Stimulated activated CD8-positive, alpha-beta memory T cell treated with anti-CD3 and anti-CD28 coated beads, Interleukin-4, amount 100 ng/mL, for 4 hours (primary cell): ENCODE measurements at places on chromosomes 16 and 17.

DNA sequence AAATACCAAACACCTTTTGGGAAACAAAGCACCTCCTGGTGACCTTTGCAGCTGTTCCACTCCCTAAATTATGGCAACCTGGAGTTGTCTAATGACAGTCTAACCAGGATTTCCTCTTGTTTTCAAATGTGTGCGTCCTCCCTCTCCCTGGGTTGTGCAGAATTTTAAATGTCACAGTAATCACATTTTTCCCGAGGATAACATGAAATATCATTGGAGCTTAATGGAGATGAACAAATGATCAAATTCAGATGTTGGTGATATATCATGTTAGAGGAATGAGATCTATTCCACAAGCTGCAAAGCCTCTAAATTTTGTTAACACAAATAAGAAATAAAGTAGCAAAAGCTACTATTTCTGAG, 86.9 kb upstream of the HLF start:
- no peak for DNase-seq

DNA sequence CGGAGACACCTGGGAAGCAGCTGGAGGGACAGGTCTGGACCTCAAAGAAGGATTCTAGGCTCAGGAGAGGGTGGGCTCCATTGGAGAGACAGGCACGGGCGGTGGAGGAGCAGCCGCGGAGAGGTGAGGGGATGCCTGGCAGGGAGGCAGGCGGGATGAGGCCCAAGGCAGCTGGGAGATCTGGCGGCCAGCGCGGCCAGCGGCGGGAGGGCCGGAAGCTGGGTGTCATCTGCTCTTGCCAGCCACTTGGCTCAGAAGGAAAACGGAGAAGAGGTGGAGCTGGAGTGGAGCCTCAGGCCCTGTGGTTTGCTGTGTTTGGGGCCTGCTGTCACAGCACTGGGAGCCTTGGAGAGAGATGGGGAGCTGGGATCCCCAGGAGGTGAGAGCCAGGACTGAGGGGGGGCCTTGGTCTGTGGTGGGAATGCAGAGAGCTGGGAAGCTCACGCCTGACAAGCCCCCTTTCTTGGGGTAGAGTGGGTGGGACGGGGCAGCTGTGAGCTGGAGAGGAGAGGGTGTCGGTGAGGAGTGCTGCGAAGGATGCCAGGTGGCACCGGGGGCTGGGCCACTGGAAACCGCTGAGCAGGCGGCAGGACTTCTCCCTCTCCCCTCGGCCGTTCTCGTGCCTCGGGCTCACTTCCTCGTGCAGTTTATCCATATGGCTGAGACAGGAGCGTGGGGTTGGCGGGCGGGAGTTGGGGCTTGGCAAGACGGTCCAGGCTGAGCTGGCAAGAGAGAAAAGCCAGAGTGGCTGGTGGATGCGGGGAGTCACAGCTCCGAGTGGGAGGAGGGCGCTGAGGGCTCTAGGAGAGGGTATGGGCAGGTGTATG, 8.0 kb downstream of the TBC1D24 start:
- DNase-seq = no peak

GRCh38 chr17:41678907-41679739, 9.6 kb upstream of the EIF1 start:
- DNase-seq = no peak

DNA sequence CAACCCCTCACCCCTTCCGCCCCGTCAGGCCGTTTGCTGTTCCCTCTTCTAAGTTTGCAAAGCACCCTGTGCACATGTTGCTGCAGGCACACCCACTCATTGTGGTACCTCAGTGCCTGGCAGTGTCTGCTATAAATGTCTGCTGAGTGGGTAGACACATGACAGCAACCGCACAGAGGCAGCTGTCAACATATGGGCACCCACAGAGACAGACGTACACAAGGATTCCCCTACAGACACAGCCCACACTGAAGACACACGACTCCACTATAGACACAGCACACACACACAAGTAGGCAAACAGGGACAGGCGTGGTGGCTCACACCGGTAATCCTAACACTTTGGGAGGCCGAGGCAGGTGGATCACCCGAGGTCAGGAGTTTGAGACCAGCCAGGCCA, 17.8 kb upstream of the CRK start:
- no peak for DNase-seq

DNA sequence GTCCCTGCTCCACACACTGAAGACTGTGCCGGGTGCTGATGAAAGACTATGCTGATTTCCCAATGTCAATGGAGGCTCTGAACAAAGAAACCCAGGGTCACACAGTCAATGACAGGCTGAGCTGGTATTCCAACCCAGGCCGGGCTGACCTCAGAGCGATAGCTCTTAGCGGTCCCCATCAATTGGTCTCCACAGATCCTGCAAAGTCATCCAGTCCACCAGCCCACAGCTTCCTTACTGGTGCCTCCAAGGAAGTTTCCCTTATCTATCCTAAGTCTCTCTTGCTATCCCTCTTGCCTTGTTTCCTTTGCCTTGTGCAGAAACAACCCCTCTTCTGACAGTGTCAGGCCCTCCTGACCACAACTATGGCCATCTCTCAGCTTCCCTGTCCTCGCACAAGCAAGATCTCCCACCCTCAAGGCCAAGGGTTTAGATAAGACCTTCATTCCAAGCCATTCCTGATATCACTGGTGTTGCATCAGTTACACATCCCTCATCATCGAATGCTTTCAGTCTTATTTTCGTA, 52.7 kb upstream of the KSR1 start:
- DNase-seq = no peak

- DNase-seq = no peak
These were observed 441.6 kb upstream of the SALL1 start for GRCh38 chr16:51592535-51593300.

DNA sequence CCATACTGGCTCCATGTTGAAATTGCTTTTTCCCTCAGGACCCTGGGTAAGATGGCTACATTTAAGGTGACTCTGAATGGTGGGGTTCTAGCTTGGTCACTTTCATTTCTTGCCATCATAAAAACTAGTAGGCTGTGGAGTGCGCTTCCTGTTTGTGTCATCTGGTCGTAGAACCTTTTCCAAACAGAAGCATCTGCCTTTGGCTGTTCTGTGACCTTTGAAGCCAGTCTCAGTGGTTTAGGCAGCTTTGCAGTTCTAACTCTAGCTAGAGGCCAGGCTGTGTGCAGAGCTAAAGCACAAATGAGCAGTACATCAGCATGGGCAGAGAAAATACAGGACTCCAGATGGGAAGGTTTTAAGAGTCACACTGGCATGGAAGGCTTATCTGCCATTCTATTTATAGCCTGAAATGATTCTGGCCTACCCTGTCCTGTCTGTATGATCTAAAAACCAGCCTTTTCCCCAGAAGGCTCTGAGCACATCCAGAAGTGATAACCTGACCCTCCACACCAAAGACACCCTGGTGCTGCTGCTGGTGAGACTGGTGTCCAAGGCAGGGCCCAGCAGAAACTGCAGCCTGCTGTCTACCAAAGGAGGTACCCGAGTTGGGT, 8.6 kb downstream of the ESRP2 start:
- DNase-seq = no peak

DNA sequence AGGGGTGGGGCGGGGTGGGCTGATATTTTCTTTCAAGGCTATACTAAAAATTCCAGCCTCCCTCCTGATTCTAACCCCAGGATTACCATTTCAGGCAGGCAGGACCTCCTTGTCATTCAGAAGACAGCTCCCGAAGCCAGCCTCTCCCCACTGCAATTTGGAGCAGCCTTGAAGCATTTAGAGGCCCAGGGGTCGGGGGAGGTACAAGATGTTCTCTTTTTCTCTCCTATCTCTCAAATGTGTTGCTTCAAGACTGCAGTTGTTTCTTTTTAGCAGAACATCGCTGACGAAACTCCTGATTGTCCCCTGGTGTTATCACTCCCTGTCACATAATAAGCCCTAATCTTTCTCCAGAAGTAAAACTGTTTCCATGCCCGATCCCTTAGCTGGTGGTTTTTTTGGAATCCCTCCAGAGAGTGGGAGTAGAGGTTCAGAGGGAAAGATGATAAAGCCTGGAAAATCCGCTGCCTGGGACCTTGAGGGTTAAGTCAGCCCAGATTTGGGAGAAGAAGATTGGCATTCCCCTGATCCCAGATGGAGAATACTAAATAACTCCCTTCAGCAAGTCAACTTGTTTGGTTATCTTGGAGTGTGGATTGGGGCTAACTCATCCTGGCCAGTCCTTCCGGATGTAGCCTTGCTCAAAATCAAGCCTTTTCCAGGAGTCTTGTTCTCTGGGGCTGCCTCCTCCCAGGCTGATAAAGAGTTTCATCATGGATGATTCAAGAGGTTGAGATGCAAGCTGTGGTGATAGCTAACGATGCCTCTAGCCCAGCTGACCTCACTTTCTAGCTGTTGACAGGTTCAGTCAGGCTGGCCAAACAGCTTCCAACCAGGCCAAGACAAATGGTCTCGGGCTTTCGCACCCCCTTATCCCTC, 71.3 kb downstream of the SOX9 start:
- no peak for DNase-seq

DNA sequence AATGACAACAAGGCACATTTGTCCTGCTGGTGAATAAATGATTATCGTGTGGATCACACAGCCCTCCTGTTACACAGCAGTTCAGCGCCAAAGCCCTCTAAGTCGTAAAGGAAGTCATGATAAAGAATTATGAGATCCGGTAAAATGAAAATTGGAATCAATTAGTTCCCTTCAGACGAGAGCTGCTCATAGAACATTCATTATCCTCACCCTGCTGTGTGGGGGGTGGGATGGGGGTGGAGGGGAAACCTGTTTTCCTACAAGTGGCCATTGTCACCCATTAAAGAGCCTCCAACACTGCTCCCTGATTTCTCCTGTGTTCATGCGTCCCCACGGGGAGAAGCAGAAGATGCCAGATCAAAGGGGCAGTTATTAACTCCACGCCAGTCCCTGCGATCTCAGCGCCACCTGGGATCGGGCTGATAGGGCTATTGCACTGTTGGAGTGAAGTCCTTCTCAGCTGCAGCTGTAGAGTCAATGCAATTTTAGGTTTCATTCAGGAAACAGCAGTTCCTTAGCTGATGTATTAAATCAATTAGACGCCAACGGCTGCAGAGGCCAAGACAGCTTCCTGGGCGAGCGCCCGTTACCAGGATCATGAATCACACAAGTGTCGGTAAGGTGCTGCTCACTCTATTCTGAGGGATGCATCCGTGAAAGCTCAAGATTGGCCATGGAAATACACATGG, 19.2 kb upstream of the CACNG4 start:
- DNase-seq = no peak

DNA sequence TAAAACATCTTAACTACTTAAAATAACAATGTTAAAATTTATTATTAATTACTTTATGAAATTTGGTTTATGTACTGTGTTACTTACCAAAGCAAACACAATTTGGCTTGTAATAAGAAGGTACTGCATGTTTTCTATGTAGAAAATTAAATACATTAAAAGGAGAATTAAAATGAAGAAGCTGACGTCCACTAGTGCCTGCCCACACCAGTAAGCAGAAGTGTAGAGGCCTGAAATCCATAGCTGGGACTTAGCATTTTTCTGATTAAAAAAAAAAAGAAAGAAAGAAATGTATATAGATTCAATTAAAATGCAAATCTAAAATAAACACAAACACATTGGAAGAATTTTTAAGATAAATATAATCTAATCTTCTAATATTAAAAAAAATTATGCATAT, 35.8 kb upstream of the ABCA9 start:
- no peak for DNase-seq

GRCh38 chr16:14315683-14316320, 244.7 kb downstream of the MRTFB start:
- DNase-seq = no peak

GRCh38 chr16:22373662-22374310, 633 bp downstream of the CDR2 start:
- DNase-seq = no peak

- DNase-seq = no peak
These were observed 55.4 kb downstream of the CFDP1 start for GRCh38 chr16:75377729-75378386.

- no peak for DNase-seq
These were observed 17.5 kb upstream of the CNOT1 start for GRCh38 chr16:58647107-58647506.

GRCh38 chr17:75571197-75571884, 16.3 kb upstream of the MYO15B start:
- no peak for DNase-seq

DNA sequence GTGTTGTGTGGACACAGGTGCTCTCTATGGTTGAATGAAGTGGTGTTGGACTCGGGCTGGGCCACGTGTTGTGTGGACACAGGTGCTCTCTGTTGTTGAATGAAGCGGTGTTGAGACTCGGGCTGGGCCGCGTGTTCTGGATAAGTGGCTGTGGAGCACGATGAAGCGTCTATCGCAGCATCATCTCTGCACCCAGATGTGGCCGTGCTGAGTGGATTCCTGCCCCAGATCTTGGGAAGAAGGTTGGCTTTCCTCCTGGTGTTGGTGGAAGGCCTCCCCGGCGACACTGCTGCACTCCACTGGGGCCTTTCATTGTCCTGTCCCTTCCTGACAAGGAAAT, 69.1 kb downstream of the RPTOR start:
- DNase-seq = no peak

DNA sequence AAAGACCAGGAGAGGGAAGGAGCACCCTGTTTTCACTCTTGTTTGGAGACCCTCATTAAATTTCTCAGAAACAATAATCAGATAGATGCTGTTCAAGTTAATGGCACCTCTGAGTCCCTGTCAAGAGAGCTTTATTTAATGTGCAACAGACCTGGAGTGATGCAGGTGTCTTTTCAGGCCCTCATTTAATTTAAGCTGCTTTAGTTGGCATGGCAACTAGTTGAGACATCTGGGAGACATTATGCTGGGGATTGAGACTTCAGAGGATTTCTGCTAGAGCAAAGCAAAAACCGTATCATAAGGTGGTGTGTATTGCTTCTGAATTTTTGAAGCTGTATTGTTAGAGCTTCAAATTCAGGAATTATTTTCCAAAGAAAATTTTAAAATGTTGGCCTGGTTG, 108.5 kb downstream of the NLK start:
- no peak for DNase-seq

GRCh38 chr17:40696651-40697072, 6.9 kb downstream of the KRT24 start:
- no peak for DNase-seq

DNA sequence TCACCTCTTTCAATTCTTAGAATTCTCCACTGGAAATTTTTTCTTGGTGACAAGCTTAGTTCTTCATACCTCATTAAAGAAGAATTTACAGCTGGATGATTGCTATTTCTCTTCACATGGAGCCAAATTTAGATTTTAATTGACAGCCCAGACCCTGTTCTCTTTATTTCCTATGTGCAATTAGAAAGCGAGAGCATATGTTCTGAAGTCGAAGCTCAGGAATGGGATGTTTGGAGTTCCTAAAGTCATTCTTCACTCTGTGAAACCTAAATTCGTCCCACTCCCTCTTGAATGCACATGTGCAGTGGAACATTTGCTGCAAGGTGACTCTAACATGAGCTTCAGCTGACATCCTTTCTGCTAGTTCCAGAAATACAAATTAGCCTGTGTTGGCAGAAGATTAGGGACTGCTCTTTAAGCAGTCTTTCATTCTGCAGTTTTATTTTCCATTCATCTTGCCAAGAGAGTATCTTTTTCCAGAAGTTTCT, 129.3 kb upstream of the KCNJ16 start:
- no peak for DNase-seq

- no peak for DNase-seq
These were observed 10.4 kb downstream of the CHAD start for GRCh38 chr17:50458270-50458669.

GRCh38 chr17:78227455-78227916, 3.9 kb upstream of the TMEM235 start:
- DNase-seq = no peak

- no peak for DNase-seq
These were observed 87.6 kb downstream of the FOXL1 start for GRCh38 chr16:86665929-86666328.

GRCh38 chr16:87580855-87581261, 21.4 kb upstream of the JPH3 start:
- DNase-seq = no peak

- DNase-seq = no peak
These were observed 29.0 kb downstream of the WSB1 start for GRCh38 chr17:27322690-27323508.

- no peak for DNase-seq
These were observed 9.7 kb downstream of the ERN1 start for GRCh38 chr17:64120159-64120810.
